Activated naive CD4-positive, alpha-beta T cell treated with anti-CD3 and anti-CD28 coated beads, Interleukin-2, amount 50 U/mL, for 16 hours (primary cell): ENCODE measurements at places on chromosomes 7 and 10.

DNA sequence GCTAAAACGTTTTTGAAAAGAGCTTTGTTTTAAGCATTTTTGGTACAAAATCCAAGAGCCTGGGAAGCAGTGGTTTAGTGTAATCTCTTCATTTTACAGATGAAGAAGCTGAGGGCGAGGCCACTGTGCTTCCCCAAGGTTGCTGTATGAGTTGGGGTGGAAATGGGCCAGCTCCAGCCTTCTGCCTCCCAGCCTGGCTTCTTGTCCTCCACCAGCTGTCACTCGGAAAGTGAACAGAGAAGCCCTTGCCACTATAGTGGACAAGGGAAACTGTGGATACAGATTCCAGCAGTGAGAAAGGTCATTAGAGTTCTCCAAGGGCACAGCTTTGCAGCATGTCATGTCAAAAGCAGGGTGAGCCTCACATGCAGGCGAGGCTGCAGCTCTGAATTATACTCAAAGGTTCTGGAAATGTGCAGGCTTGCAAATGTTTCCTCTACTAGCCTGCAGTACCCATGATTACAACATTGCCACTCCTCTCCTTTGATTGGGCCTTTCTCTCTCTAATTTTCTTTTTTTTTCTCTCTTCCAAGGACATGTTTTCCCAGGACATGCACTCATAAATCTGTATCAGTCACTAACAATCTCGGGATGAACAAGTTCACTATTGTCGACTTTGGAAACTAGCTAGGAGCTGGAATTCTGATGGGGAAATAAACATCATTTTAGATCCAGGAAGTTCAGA is 33.0 kb downstream of the BAMBI start:
- no peak for DNase-seq

DNA sequence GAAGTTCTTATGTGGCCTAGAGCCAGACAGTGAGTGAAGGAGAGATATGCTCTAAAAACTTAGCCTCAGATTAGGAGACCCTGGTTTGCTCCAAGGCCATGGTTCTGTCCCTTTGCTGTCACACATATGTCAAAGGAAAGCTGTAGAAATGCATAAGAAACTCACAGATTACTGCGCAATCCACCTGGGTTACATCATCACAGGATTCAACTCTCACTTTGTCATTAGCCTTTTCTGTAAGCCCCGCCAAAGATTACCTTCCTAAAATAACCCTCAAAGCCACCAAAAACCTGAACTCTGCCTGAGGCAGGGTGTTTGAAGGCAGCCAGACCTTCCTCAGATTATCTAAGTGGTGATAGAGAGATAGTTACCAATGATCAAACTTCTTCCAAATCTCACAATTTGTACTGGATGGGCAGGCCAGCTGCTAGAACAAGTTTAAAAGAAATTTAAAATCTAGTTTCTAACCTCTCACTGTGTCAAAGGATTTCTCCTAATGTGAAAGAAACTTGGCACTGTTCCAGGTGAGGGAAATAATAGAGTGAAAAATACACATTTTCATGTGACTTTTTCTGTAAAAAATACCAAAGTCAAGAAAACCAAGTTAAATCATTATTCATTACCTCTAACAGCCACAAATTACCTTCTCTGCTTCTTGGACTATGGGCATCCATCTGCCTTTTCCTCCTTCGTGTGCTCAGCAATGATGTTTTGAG is 567.2 kb downstream of the SUGCT start:
- no peak for DNase-seq

GRCh38 chr10:124944982-124945381 is 3.1 kb downstream of the ZRANB1 start:
- DNase-seq = no peak

DNA sequence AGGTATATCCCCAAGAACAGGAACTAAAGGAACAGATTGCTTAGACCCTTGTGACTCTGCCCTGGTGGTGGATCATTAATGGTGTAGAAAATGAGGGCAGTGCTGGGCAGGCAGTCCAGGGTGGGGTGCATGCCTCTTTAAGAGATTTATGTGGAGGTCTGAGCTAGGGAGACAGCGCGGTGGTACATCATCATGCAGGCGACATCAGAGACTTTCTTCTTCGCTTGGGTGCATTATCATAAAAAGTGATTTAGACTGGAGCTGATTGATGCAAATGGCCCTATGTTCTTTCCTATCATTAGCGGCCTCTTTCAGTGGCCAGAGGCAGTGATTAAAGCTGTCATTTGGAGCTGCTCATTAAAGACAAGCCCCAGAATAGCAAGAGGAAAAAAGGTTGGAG is 519.1 kb upstream of the GALNT17 start:
- no peak for DNase-seq

GRCh38 chr7:140146574-140146973 is 30.2 kb downstream of the KDM7A start:
- DNase-seq = no peak
